ENCODE measurements at places on chromosomes 2 and 18. TPM values are rescaled to one million over a fixed set of nuclear protein-coding genes. Genes with fewer than 3 reads are reported as not detected.
A peak's percentile ranks its signal among the peaks of the same experiment; 100 is the strongest.

DNA sequence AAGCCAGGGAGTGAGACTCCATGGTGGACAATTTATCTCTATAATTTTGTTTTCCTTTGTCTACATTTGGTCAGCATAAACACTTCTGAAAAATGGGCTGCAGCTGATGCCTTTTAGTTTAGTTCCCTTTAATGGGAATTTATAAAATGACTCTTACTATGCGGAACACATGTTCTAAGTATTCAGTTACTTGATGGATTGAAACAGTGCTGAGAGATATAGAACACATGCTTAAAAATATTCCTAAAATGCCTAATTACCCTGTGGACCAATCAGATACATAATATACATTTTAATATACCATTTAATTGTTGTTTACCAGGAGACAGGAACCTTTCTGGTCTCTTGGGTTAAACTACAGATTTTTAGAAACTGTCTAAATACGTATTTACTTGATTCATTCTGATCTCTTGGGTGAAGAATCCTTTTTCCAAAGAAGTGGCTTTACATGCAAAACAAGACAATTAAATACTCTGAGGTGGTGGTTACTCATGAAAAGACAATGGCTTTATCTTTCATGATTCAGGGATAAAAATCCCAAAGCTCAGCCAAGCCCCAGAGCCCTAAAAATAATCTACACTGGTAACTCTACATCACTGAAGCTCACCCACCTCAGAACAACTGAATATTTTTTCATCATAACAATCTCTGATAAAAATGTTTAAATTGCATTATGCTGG lies 128.1 kb upstream of the SERTAD2 start:
- DNase-seq = peak; percentile 72

DNA sequence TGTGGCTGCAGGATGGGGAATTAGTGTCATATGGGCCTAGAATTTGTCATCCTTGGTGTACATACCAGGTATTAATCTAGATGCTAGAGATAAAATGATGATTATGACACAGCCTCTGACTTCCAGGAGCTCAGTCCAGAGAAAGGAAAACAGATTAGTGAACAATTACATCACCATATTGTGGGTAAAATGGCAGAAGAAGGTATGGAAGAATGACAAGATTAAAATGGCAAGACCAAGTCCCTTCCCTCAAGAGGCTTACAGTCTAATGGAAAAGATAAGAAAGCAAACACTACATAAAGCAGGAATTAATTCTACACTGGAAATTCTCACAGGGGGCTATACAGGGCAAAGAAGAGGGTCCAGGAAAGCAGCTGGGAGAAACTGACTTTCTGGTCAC lies 25.9 kb upstream of the TYMS start:
- DNase-seq = no peak

DNA sequence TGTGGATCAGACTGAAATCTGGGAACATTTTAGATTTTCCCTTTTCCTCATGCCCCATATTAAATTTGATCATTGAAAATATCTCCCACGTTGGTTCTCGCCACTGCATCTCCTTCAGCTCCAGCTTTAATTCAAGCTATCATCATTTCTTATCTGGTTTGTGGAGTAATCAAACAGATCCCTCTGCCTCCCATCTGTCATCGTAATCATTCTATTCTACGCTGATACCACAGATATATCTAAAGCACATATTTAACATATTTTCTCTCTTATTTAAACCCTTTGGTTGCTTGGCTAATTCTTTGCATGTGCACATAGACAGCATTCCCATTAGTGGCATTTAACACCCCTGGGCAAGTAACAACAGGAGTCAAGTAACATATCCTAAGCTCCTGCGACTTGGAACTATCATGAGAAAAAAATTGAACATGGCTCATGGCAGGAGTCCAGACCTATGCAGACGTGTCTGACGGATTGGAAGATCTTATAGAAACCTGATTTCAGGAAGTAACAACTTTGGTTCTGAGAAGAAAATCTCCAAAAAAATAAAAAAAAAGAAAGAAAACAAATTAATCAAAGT lies 158.8 kb upstream of the KYNU start:
- peak; percentile 69 for DNase-seq

GRCh38 chr18:48975120-48975816 lies 24.5 kb upstream of the SMAD7 start:
- no peak for DNase-seq

GRCh38 chr18:67265464-67266245 lies 250.9 kb downstream of the DSEL start:
- peak; percentile 76 for DNase-seq

GRCh38 chr2:238703053-238703415 lies 144.9 kb upstream of the TWIST2 start:
- DNase-seq = no peak

GRCh38 chr2:76170009-76170384 lies 459.3 kb upstream of the GCFC2 start:
- no peak for DNase-seq

DNA sequence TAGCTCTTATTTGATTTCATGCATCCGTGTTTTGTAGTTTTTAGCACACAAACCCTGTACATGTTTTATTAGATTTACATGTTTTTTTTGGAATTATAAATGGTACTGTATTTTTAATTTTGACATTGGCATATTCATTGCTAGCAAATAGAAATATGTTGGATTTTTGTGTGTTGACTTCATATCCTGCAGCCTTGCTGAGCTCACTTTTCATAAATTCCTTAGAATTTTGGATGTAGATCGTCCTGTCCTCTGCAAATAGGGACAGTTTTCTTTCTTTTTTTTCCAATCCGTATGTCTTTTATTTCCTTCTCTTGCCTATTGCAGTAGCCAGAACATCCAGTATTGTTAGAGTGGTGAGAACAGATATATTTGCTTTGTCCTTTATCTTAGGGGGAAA lies 46.7 kb upstream of the GPR17 start:
- DNase-seq = no peak

DNA sequence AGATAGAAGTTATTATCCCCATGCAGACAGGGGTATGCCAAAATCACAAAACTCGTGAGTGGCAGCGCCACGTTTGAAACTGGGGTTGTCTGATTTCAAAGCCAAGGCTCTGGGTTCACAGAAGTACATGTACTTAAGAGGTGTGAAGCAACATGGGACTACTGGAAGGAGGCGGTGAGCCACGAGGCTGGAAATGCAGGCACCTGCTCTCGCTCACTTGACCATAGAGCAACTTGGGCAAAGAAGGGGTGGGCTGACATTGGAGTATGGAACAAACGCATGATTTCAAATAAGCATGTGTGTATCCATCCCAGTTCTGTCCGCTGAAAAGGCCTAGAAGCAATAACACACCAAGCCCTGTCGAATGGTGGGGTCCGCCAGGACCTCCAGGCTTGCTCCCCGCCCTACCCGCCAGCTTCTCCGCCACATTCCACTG lies 593 bp upstream of the ACTR2 start:
- peak; percentile 31 for DNase-seq

GRCh38 chr2:144936442-144936841 lies 416.5 kb upstream of the ZEB2 start:
- DNase-seq = no peak

GRCh38 chr2:237913193-237913917 lies 53.5 kb upstream of the UBE2F start:
- DNase-seq = no peak

DNA sequence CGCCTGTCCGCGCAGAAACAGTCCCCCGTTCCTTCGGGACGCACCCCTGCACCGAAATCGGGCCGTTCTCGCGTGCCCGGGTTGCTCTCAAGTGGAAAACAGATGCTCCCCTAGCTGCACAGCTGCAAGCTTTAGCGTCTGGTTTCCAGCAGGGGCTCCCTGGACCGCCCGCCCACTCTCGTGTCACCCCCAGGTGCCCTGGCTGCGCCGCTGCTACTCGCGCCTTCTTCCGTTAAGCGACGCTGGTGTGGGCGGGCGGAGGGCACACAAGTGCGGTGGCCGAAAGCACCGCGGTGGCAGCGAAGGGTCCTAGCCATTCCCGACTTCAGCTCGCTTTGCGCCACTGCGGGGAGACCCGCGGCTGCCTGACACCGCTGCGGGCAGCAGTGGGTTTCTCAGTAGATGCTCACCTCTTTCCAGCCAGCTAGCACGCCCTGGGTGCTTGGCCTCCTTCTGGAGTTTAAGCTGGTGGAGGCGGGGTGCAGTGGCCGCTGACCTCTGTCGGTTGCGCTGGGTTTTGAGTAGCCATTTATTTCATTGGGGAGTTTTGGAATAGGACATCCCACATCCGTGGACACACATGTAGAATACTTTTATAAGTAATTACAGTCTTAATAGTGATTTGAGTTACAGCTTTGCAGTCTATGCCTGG lies 806 bp downstream of the ZNF407 start:
- DNase-seq = peak; percentile 18

- DNase-seq = no peak
These were observed 284.1 kb downstream of the TRIB2 start for GRCh38 chr2:13000664-13001363.

DNA sequence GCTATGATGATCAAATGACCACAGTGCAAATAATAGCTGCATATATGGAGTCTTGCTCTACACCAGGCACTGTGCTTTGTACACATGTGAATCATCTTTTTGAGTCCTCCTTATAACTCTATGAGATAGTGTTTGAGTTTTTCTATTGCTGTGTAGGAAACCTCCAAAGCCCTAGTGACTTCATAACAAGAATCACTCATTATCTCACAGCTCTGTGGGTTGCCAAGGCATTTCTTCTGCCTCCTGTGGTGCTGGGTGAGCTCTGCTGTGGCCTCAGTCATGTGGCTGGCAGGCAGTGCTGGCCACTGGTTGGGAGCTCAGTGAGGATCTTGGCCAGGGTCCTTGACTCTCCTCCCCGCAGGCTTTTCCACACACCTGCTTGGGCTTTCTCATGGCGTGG lies 153.4 kb downstream of the CAPN13 start:
- DNase-seq = no peak

- DNase-seq = no peak
These were observed 94.4 kb downstream of the LYPD6B start for GRCh38 chr2:149132901-149133300.

DNA sequence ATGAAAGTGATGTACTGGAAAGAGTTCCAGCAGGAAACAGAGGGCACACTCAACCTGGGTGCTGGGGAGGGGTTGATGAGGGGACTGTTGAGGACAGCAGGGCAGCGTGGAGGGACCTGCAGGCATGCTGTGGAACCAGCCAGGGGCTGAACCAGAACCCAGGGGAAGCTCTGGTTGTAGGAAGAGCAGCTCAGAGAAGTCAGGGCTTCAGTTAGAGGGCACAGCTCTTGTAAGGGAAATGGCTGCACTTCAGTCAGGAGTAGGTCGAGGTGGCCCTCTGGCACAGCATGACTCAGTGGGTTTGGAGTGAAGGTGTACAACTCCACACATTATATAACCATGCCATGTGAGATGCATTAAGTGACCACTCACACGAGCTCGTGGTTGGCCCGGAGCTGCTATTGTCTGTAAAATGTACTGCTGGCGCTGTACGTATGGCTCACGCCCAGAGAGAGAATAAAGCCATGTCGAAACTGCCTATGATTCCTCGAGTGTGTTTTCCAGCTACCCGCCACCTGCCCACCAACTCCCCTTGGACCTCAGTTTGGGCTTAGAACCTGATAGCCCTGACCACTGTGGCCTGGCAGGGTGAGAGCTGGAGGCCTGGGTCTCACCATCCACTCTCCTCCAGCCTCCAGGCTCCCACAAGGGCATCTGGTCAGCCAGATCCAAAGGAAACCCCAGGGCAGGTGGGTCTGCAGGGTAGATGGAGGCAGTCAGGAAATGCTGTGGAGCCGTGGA lies 136.5 kb upstream of the HS6ST1 start:
- DNase-seq = no peak

- peak; percentile 21 for DNase-seq
These were observed 369.1 kb downstream of the MTX2 start for GRCh38 chr2:176638167-176639015.

GRCh38 chr2:51997571-51997970 lies 965.6 kb upstream of the NRXN1 start:
- peak; percentile 15 for DNase-seq

DNA sequence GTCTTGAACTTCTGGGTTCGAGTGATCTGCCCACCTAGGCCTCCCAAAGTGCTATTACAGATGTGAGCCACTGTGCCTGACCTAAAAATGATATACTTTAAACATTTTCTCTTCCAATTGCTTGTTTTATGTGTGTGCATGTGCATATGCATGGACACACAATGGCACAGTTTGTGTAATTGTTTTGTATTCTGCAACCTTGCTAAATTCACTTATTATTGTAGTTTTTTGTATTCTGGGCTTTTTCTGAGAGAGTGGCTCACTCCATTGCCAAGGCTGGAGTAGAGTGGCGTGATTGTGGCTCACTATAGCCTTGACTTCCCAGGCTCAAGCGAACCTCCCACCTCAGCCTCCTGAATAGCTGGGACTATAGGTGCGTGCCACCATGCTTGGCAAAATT lies 8.1 kb downstream of the HAT1 start:
- no peak for DNase-seq

- no peak for DNase-seq
These were observed 26.4 kb upstream of the NRP2 start for GRCh38 chr2:205655779-205656456.

GRCh38 chr2:127620866-127621265 lies 25.1 kb upstream of the GPR17 start:
- no peak for DNase-seq

DNA sequence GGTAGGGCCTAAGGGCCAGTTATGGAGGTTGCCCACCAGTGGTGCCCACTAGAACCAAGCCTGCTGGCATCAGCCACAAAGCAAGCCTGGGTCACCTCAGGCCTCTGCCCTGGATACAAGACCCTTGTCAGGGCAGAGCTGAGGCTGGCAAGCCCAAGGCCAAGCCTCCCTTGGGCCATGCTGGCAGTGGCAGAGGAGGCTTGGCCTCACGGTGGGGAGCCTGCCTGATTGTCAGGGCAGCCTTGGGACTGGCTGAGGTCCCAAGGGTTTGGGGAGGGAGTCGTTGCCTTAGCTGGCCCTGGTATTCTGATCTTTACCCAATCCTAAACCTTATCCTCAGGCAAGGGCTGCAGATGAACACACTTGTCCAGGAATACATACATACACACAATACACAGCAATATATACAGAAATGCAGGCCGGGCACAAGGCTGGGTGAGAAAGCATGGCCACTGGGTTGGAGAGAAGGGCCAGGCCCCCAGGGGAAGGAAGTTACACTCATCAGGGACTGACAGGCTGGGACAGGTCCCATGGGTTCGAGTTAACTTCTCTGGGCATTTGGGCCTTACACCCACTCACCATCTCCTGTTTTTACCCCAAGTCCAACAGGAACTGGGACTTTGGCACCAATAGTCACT lies 21.0 kb downstream of the CCT7 start:
- DNase-seq = peak; percentile 80

DNA sequence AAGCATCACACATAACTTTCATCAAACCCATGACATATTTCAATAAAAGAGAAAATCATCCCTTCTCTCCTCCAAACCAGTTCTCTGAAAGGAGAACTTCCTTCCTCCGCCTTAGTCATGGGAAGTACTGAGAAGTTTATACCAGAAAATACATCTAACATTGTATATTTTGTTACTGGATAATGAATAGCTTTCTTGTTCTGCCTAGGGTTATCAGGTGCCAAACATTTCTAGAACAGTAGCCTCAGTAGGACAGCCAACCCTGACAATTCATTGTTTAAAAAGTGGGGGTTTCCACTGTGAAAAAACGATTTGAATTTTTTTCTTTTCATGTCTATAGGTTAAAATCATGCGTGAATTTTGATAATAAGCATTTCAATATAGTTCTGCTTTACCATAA lies 16.0 kb upstream of the DAW1 start:
- DNase-seq = no peak

Gene LAMA3
- 381 TPM for total RNA-seq

Gene C2orf68
- total RNA-seq = 18.8 TPM

Gene TFCP2L1
- total RNA-seq = 5.5 TPM

Gene HOXD8
- not detected for total RNA-seq

Gene GALNT13
- 1.3 TPM for total RNA-seq

Gene TMEM247
- total RNA-seq = not detected
